ENCODE measurements at places on chromosomes 13 and 19.
A peak's percentile ranks its signal among the peaks of the same experiment; 100 is the strongest.

GRCh38 chr13:110983241-110983640 lies 68.4 kb upstream of the ANKRD10 start:
- DNase-seq, result no peak

GRCh38 chr13:102846261-102847015 lies 606 bp downstream of the ERCC5 start:
- peak; percentile 79 for DNase-seq

GRCh38 chr19:6056282-6056741 lies 54.0 kb downstream of the RFX2 start:
- DNase-seq, result no peak

DNA sequence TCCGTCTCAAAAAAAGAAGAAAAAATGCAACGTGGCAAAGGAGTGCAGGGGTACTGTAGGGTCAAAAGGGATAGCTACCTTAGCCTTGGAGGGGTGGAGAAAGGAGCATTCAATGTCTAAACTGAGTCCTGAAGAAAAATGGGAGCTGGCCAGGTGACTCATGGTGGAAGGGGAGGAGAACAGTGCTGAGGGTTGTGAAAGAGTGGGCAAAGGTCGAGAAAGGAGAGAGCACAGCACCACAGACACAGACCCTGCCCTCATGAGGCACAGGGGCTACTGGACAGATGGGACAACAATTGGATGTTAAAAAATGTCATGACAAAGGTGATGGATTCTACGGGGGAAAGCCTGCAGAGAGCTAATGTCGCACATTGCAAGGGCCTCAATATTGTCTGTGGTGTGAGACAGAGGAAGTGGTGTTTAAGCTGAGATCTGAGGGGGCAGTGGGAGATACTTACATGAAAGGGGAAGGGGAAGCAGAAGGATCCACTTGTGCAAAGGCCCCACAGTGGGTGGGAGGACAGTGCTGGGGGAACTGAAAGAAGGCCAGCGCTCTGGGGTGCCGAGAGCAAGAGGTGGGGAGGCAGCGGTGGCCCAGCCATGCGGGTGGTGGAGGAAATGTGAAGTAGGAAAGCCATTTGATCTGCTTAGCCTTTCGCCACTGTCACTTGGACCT lies 42.9 kb upstream of the URAD start:
- DNase-seq, result no peak

- DNase-seq, result peak; percentile 24
Observed at GRCh38 chr19:47324502-47324901, 7.5 kb upstream of the C5AR2 start.

DNA sequence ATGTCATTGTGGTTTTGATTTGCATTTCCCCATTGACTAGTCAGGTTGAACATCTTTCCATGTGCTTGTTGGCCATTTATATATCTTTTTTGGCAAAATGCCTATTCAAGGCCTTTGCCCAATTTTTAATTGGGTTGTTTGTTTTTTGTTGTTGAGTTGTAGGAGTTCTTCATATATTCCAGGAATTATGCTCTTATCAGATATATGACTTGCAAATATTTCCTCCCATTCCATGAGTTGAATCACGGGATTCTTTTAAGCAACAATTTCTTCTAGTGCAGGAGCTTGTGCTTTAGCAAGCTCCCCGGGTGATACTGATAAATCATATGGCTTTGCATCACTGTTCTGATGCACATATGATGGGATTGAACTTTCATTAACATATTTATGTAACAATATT lies 47.0 kb upstream of the FLT1 start:
- no peak for DNase-seq

GRCh38 chr19:48230555-48231129 lies 25.1 kb downstream of the CARD8 start:
- DNase-seq, result no peak

GRCh38 chr13:92307752-92308151 lies 909.3 kb downstream of the GPC5 start:
- no peak for DNase-seq

DNA sequence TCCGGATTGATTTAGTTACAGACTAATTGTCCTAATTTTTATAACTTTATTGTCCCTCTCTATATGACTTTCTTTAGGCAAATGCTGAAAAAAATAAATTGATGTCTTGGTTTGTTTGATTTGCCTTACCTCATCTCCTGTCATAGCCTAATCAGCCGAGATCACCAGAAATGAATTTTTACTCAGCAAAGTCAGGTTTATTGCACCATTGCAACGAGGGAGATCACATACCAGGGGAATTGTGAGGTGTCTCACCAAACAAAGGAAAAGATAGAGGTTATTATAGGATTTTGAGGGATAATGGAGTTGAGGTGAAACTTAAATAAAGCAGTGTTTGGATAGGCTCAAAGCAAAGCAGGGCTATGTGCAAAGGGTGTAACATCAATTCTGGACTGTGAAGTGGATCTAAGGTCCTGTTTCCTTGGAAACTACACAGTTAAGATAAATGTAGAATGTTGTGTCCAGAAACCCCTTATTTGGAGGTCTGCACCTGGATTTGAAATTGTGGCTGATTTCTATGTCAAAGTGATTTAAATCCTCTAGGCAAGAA lies 372.6 kb downstream of the OXGR1 start:
- no peak for DNase-seq

DNA sequence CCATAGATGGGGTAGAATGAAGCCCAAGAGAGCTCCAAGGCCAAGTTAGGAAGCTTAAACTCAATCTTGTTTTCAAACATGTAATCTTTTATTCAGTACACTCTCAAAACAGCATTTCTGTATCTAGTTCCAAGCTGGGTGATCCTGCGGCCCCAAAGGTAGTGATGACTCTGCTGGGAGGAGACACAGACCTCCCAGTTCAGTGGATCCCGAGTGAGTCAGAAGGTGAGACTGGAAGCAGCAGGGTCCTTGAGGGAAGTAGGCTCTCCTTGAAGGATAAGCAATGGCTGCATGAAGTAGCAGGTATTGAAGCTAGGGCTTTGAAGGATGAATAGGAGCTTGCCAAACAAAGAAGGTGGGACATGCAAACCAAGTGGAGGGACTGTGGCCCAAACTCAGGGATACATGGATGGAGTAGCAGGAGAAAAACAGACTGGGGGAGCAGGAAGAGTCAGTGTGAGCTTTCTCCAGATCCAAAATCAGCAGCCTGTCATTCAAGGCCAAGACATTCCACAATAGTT lies 9.6 kb downstream of the TINCR start:
- no peak for DNase-seq

DNA sequence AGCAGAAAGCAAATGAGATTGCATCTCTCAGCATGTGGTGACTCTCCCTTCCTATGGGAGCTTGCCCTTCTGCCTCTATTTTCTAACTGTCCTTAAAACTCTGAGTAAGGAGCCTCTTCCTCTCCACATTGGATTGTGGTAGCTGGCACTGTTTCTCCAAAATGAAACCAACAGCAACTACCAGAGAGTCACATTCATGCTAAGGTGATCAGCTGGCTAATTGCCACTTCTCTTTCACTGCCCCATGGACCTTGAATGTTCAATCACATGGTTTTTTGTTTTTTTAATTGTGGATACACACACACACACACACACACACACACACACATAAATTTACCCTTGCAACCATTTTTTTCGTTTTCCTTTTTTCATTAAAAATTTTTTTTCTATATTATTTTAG lies 154.7 kb upstream of the TSC22D1 start:
- DNase-seq, result no peak

- no peak for DNase-seq
Observed at GRCh38 chr19:45667620-45668341, at the start of gene GIPR. Gene GIPR (plus strand): TSS chr19:45668221. CDS start chr19:45669521, 1,300 bp downstream.

- DNase-seq, result no peak
Observed at GRCh38 chr13:37198629-37199028, 93.2 kb upstream of the CSNK1A1L start.

- no peak for DNase-seq
Observed at GRCh38 chr19:8585894-8586750, 8.9 kb upstream of the MYO1F start.

- no peak for DNase-seq
Observed at GRCh38 chr13:113646376-113646775, 11.6 kb downstream of the ATP4B start.

- DNase-seq, result no peak
Observed at GRCh38 chr19:20660473-20661140, 764 bp downstream of the ZNF626 start.

- no peak for DNase-seq
Observed at GRCh38 chr19:47022541-47023447, 3.2 kb downstream of the NPAS1 start.

- no peak for DNase-seq
Observed at GRCh38 chr19:6069268-6069791, 41.0 kb downstream of the RFX2 start.

DNA sequence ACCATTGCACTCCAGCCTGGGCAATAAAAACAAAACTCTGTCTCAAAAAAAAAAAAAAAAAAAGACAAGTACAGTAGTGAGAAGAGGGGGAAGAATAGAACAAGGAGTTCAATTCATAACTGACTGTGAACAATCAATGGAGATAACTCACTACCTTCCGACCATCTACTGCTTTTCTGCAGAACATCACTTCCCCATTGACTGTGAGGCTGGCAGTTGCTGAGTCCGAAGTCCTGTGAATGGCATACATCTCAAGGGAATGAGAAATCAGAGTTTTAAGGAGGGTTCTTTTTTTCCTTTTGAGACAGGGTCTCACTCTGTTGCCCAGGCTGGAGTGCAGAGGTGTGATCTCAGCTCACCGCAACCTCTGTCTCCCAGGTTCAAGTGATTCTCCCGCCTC lies 11.2 kb downstream of the ZNF565 start:
- DNase-seq, result no peak

- no peak for DNase-seq
Observed at GRCh38 chr19:54123682-54124081, 8.1 kb downstream of the PRPF31 start.

GRCh38 chr13:75639454-75639853 lies 3.3 kb downstream of the LMO7 start:
- no peak for DNase-seq

Data from GF-D8 (cell line).